ENCODE measurements at places on chromosomes 6 and 20.

DNA sequence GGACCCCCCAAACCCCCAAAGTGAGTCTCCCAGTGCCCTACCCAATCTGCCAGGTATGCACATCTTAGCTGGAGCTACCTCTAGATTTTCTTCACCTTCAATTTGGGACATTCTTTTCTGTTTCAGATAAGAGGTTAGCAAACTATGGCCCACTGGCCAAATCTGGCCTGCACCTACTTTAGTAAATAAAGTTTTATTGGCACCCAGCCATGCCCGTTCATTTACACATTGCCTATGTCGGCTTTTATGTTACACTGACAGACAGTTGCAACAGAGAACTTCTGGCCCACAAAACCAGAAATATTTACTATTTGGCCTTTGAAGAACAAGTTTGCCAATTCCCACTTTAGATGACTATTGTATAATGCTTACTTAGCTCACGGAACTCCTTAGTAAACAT is 55.9 kb upstream of the STX16 start:
- DNase-seq = no peak

- DNase-seq = no peak
Measured at GRCh38 chr6:129842137-129842536, 19.0 kb downstream of the TMEM244 start.

DNA sequence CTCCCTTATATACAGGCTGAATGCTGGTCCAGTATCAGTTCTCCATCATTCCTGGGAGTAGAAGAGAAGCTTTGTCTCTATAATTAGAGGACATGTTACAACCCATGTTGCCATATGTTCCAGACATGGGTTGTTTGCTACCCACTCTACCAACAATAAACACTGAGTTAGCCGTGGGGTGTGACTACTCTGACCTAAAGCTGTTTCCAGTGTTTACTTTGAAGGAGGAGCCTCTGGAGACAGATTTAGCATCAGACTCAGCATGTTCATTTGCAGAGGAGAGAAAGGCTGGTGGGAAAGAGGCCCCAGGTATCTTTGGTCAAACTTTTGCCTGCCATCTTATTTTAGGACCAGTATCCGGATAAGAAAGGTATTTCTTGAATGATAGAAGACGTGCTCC is 157.9 kb upstream of the SNX9 start:
- no peak for DNase-seq

GRCh38 chr20:36541768-36542488 is 609 bp downstream of the MYL9 start:
- no peak for DNase-seq

- no peak for DNase-seq
Measured at GRCh38 chr20:48703107-48703506, 124.7 kb downstream of the PREX1 start.

GRCh38 chr6:167495506-167496401 is 170.9 kb downstream of the TTLL2 start:
- DNase-seq = no peak

DNA sequence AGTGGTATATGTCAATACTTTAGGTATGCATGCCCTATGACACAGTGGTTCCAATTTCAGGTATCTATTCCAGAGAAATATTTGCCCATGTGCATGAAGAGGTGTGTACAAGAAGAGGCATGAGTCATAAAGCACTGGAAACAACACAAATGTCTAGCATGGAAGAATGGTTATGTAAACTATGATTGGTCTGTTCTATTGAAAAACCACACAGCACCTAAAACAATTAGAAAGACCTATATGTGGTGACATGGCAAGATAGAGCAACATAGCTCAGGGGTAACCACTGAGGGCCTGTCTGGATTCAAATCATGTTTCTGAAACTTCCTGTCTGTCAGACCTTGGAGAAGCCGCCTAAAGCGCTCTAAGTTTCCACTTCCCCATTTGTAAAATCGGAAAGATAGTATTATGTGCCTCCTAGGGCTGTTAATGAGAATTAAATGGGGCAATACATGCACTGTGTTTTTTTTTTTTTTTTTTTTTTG is 76.0 kb upstream of the SHLD1 start:
- peak; percentile 25 for DNase-seq

DNA sequence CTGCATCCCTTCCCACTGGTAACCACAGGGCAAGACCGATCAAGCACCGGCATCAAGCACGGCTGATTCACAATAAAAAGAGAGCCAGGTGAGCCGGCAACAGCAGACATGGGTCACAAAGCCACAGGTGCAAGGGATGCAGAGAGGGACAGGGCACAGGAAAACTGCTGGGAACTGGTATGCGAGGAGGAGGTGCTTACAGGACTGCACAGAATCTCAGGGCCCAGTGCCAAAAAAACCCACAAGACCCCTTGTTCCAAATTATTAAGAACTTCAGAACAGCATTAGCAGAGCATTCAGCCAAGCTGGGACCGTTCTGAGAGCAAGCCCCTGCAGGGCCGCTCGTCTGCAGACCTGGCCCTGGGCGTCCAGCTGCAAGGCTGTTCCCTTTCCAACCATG is 35.4 kb downstream of the BFSP1 start:
- no peak for DNase-seq

Measured in CD4-positive, alpha-beta T cell treated with Interleukin-17A for 1 hour (primary cell).